ENCODE measurements at places on chromosomes 12 and 14.

- no peak for DNase-seq
Measured at GRCh38 chr12:90543841-90544240, 411.1 kb downstream of the CCER1 start.

DNA sequence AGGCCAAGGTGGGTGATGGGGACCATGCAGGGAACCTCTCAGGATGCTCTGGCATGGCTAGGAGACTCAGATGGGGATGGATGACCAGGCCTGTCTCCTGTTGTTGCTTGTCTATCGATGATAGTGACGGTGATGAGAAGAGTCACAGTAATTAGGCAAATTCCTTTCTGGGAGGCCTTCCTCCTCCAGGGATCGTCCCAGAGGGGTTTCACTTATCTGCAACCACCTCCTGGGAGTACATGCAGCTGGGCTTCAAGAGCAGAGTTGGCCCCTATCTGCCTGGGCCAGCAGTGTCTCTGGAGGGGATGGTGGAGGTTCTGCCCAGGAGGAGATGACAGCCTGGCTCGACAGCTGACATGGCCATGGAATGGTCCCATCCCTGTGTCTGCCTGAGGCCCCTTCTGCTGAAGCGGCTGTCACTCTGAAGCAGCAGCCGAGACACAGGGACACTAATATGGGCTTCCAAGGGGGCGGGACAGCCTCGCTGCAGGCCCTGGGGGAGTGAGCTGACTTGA is 27.5 kb upstream of the OAS1 start:
- no peak for DNase-seq

GRCh38 chr14:35201066-35201465 is 78.7 kb downstream of the PRORP start:
- no peak for DNase-seq

DNA sequence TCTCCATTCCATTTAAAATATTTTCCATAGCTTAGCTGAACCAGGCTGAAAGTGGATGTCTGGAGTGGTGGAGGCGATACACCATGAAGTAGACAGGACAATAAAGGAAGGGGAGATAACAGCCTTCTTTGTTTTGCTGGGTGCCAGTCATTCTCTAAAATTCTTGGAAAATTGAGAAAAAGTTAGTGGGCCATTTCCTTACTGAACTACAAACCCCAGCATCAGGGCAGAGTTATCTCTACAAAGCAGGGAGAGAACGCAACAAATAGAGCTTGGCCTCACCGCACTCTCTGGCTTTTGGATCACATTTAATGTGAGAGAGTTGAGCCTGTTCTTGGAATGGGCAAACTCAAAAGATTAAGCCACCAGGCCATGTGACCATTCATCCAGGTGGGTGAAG is 41.2 kb upstream of the LRRC10 start:
- no peak for DNase-seq
